SJSA1 (cell line): ENCODE measurements at places on chromosomes 3 and 15.

GRCh38 chr3:70501561-70501960 lies 189.1 kb upstream of the MDFIC2 start:
- no peaks in the 10 kb centered on the region for H3K36me3 ChIP-seq
- no peak for DNase-seq
- no peak overlapping the region for H3K27ac ChIP-seq
- no peak overlapping the region for H3K4me3 ChIP-seq
- no peaks in the 10 kb centered on the region for H3K4me1 ChIP-seq

DNA sequence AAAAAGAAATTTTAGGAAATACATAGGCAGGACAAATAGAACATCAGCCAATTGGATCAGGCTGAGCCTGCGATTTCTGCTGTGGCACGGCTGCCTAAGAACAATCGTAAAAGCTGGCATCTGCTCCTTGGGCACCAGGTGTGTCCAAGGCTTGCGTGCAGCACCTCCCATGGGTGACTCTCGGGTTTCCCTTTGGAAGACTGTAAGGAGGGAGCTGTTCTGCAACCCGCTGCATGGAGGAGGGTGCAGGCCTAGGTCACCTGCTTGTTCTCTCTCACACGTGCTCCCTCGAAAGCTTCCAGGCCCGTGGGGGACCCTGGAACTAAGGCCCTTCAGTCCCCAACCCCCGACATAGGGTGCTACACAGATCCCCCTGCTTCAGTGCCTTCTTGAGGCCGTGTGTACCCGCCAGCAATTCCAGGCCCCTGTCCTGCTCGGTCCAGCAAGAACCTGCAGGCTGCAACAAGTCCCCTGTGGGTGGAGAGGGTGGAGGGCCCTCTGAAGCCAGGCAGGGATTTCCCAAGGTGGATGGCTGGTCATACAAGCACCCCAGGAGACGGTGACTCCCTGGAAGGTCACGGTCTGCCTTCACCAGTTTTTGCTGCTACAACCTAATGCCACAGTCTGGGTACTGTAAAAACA lies 3.4 kb downstream of the GP9 start:
- no peak overlapping the region for H3K4me3 ChIP-seq
- no peaks in the 10 kb centered on the region for H3K27me3 ChIP-seq
- no peaks in the 10 kb centered on the region for H3K36me3 ChIP-seq
- no peak overlapping the region for H3K27ac ChIP-seq

- no peaks in the 10 kb centered on the region for H3K4me1 ChIP-seq
- no peak for DNase-seq
- no peak overlapping the region for H3K4me3 ChIP-seq
Measured at GRCh38 chr3:184389935-184390528, 10.2 kb downstream of the CHRD start.

DNA sequence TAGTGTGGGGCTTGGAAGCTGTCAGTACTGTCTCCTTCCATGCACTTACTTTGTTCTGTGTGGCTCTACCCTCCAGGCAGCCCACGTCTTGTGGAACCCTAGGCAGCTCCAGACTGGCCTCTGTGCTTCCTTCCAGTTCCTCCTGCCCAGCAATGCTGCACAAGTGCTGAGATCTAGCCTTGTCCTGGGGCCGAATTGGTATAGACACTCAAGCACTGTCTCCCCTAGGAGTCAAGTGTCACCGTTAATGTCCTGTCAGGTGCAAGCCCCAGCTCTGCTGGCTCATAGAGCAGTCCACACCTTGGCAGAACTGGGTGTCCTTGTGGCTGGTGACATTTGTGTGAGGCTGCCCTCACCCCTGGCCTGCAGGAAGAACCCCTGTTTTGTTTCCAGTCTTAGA lies 130.1 kb downstream of the EEFSEC start:
- H3K27ac ChIP-seq: no peak overlapping the region
- H3K4me1 ChIP-seq: peaks cover 14% of the 10 kb centered on the region
- no peak overlapping the region for H3K4me3 ChIP-seq
- DNase-seq: no peak
- H3K27me3 ChIP-seq: no peaks in the 10 kb centered on the region

GRCh38 chr15:95265419-95265997 lies 1034.1 kb downstream of the MCTP2 start:
- no peak overlapping the region for H3K27ac ChIP-seq
- H3K4me3 ChIP-seq: no peak overlapping the region
- peaks cover 17% of the 10 kb centered on the region for H3K4me1 ChIP-seq
- no peaks in the 10 kb centered on the region for H3K27me3 ChIP-seq
- no peaks in the 10 kb centered on the region for H3K36me3 ChIP-seq

DNA sequence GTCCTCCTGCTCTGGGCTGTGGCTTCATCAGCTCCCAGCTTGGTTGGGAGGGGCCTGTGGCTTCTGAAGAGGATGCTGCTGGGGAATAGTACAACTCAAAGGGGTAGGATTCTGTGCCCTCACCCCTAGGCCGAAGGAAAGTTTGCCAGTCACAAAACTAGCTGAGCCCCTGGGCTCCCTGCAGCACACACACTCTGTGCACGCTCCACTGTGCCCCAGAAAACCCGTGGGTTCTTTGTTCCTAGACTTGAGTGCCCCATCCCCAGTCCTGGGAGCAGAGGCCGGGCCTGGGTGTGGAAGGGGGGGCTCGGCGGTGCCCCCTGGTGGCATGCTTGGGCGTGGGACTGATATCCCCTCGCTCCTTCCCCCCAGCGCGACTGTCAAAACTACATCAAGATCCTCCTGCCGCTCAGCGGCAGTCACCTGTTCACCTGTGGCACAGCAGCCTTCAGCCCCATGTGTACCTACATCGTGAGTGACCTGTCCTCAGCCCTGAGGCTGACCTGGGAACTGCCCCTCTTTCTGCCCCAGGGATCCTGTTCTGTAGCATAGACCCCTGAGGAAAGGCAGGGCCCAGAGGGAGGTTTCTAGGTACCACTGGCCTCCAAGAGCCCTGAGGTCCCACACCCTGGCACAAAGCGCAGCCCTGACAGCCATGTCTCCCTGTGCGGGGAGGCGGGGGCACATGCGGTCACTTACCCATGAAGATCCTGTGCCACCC lies 14.2 kb downstream of the CIB1 start:
- H3K27me3 ChIP-seq: no peaks in the 10 kb centered on the region
- peaks cover 8% of the 10 kb centered on the region for H3K4me1 ChIP-seq
- peaks cover 7% of the 10 kb centered on the region for H3K36me3 ChIP-seq
- H3K27ac ChIP-seq: no peak overlapping the region
- DNase-seq: peak; percentile 66
- no peak overlapping the region for H3K4me3 ChIP-seq

GRCh38 chr3:59865351-59865750 lies 815.5 kb upstream of the CFAP20DC start:
- DNase-seq: no peak
- H3K4me1 ChIP-seq: peaks cover 8% of the 10 kb centered on the region
- H3K27ac ChIP-seq: no peak overlapping the region
- no peak overlapping the region for H3K4me3 ChIP-seq
- H3K36me3 ChIP-seq: no peaks in the 10 kb centered on the region

DNA sequence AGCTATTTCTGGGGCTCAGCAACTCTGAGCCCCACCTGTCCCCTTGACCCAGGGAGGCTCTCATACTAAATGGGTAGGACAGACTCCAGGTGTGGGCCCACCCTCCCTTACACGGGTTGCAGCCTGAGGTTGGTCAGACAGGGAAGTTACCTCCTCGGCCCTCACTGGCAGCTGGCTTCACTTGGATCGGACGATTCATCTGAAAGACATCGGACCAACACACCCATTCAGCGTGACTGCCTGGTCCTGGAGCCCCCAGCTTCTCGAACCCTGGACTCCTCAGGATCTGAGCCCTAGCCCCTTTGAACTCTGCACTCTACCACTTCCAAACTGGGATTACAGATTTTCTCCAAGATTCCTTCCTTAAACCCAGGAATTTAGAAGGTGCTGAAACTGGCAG lies 15.4 kb downstream of the CELF6 start:
- no peak for DNase-seq
- H3K27me3 ChIP-seq: no peaks in the 10 kb centered on the region
- 0 out of 2 replicates have a peak, but pooled peaks cover 6% of the 10 kb centered on the region for H3K4me1 ChIP-seq
- no peaks in the 10 kb centered on the region for H3K36me3 ChIP-seq
- no peak overlapping the region for H3K27ac ChIP-seq

DNA sequence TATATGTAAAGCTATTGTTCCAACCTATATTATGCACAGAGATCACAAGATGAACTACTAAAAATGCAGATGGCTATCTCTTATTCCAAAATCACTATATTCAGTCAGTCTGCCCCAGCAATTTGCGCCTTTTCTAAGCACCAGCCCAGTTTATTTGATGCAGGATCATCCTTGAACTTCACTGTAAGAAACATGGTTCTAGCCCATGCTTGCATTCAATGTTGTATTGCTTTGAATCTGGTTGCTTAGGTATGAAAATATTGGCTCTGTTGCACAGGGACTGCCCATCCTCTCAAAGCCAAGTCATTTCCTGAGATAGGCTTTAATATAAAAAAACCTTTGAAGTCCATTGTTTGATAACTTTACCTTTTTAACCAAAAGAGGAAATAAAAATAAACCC lies 170.5 kb upstream of the LRIG1 start:
- H3K36me3 ChIP-seq: no peaks in the 10 kb centered on the region
- H3K4me1 ChIP-seq: peaks cover 5% of the 10 kb centered on the region
- H3K27me3 ChIP-seq: no peaks in the 10 kb centered on the region
- DNase-seq: no peak
- H3K27ac ChIP-seq: no peak overlapping the region

DNA sequence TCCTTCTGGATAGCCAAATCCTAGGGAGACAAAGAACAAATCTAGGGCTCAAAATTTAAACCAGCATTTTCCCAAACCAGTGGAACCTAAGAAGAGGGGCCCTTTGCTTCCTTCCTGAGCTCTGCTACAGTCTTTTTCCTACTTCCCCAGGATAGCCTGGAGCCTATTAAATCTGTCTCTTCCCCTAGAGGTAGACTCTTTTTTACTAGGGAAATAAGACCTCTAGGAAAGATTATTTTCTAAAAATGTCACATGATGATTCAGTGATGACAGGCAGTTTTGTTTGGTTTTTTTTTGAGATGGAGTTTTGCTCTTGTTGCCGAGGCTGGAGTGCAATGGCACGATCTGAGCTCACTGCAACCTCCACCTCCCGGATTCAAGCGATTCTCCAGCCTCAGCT lies 18.5 kb downstream of the RMDN3 start:
- no peak overlapping the region for H3K27ac ChIP-seq
- H3K4me1 ChIP-seq: no peaks in the 10 kb centered on the region
- peaks cover 98% of the 10 kb centered on the region for H3K36me3 ChIP-seq
- H3K27me3 ChIP-seq: no peaks in the 10 kb centered on the region
- no peak for DNase-seq

- H3K4me1 ChIP-seq: peaks cover 25% of the 10 kb centered on the region
- DNase-seq: peak; percentile 73
- peak overlapping the region; percentile 63 for H3K27ac ChIP-seq
Measured at GRCh38 chr15:72796515-72797337, 13.2 kb upstream of the ADPGK start.

- peaks cover 24% of the 10 kb centered on the region for H3K4me1 ChIP-seq
- no peak within 1 kb of the TSS for H3K4me3 ChIP-seq
- no peak for DNase-seq
- H3K27ac ChIP-seq: no peak within 1 kb of the TSS
- H3K36me3 ChIP-seq: peaks cover 41% of the 10 kb centered on the region
- no peaks in the 10 kb centered on the region for H3K27me3 ChIP-seq
Measured at GRCh38 chr15:32641517-32642059, at the start of gene SCG5. Gene SCG5 (plus strand): TSS chr15:32641710. CDS start chr15:32643593, 1,883 bp downstream.

DNA sequence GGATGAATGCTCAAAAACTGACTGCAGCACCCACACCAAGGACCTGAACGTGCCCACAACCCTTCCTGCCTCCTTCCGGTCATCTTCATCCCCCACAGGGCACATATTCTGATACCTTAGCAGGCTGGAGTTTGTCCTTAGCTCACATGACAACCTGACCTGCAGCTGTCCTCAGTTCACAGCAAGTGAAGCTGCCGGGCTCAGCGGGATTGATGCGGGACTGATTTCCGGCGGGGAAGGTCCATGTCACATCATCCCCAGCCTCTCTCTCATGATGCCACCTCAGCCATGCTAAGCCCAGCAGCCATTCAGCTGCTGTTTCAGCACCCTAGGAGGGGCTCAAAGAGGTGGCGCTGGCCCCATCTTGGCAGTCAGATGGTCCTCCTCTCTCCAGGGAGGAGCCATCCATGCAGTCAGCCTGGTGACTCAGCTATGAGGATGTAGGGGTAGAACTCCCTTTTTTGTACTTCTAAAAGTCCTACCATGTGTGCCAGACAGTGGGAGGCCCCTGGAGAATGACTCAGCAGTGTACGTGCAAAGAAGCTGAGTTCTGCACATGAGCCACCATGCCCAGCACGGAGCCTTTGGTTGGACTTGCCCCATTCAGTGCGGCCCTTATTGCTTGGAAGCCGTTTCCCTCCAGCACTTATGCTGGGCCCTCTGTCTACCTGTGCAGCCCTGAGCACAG lies 9.5 kb downstream of the CA12 start:
- H3K4me1 ChIP-seq: peaks cover 46% of the 10 kb centered on the region
- no peak overlapping the region for H3K4me3 ChIP-seq
- H3K27me3 ChIP-seq: no peaks in the 10 kb centered on the region
- peak overlapping the region; percentile 46 for H3K27ac ChIP-seq
- peak; percentile 93 for DNase-seq

DNA sequence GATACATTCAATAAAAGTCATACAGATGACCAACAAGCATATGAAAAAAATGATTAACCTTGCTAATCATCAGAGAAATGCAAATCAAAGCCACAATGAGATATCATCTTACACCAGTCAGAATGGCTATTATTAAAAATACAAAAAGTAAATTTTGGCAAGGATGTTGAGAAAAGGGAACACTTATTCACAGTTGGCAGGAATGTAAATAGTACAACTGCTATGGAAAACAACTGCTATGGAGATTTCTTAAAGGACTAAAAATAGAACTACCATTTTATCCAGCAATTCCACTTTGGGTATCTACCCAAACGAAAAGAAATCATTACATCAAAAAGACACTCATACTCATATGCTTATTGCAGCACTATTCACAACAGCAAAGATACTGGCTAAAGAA lies 1121.8 kb downstream of the TBL1XR1 start:
- no peaks in the 10 kb centered on the region for H3K27me3 ChIP-seq
- no peak overlapping the region for H3K27ac ChIP-seq
- no peak for DNase-seq
- H3K36me3 ChIP-seq: no peaks in the 10 kb centered on the region

DNA sequence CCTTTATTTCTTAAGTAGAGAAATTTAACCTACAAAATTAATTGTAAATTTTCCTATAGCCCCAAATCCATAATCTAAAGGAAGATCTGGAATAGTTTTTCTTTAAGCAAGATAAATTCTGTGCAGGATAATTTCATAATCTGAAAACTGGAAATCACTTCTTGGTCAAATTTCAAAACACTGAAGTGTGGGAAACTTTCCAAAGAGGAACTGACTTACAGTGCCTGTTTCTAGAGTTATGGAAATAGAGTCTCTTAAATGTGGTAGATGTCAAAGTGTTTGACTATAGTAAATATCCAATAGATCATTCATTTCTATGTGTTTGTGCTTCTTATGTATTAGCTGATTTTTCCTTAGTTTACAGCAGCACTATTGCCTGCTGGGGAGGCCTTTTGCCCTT lies 1.6 kb upstream of the P2RY13 start:
- H3K36me3 ChIP-seq: no peaks in the 10 kb centered on the region
- no peak for DNase-seq
- H3K27ac ChIP-seq: no peak overlapping the region
